ENCODE measurements at places on chromosomes 16 and 17.

DNA sequence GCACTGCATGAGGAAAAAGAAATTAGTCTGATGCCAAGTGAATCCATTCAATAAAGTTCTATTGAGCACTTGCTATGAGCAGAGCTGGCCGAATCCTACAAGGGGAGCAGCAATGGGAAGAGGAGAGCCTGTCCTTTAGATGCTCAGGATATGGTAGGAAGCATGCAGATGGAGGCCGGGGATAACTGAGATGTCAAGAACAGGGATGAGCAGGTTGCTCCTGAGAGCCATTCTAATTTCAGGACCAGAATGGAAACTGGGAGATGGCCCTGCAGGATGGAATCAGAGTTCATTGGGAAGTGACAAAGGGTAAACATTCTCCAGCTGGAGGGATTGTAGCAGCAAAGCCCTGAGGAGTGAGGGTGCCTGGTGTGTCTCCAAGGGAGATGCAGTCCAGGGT, 88.0 kb downstream of the CBLN1 start:
- no peak for DNase-seq

DNA sequence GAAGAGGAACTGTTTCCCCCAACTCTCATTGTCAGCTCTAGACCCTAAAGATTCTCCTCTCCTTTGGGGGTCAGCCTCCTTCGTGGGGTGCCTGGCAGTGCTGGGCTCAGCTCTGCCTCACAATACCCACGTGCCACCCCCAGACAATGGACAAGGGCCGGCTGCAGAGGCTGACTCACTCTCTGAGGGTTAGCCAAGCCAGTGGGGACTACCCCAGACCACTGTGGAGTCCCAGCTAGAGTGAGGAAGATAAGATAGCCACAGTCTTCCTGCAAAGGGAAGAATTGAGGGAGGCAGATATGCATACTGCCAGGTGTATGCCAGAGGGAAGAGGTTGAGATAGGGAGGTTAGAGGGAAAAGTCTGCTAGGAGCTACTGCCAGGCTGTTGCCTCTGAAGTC, 13.5 kb upstream of the MTMR4 start:
- DNase-seq: no peak

GRCh38 chr17:78010759-78011158, 52.3 kb downstream of the TNRC6C start:
- DNase-seq: no peak

- DNase-seq: no peak
These were observed 8.1 kb upstream of the NKD1 start for GRCh38 chr16:50539822-50540710.

DNA sequence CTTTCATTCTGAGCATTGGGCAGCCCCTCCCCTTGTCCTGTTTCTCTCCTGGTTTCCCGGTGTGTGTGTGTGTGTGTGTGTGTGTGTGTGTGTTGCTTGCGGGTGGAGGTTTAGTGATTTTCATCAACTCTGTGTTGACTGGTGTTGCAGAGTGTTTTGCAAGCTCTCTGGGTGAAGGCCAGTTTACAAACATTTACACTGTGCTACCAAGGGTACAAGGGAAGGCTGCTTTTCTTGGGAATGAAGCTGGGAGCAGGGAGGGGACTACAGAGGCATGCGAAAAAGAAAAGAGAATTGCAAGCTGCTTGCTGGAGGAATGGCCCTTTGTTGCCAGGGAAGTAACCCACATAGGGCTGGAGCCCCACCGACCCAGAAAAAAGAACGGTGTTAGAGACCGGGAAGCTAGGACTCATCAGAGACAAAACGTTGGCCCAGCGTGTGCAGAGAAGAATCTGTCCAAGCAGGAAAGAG, 29.6 kb downstream of the HS3ST3B1 start:
- peak; percentile 57 for DNase-seq

- DNase-seq: no peak
These were observed 32.4 kb upstream of the MMD start for GRCh38 chr17:55453839-55454557.

DNA sequence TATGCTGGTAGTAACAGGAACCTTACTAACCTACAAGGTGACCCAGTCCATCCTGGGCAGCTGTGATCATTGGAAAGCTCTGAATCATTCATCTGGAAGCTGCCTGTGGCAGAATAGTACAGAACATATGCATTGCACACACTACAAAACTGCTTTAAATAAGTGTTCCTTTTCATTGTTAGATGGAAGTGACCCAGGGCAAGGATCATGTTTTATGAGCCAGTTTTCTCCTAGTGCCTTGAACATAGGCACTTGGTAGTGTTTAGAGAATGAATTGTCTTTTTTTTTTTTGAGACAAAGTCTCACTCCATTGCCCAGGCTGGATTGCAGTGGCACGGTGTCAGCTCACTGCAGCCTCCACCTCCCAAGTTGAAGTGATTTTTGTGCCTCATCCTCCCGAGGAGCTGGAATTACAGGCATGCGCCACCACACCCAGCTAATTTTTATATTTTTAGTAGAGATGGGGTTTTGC, 55.4 kb downstream of the TENT4B start:
- peak; percentile 44 for DNase-seq

- DNase-seq: no peak
These were observed 2282.1 kb downstream of the TP53TG3F start for GRCh38 chr16:35741546-35741945.

DNA sequence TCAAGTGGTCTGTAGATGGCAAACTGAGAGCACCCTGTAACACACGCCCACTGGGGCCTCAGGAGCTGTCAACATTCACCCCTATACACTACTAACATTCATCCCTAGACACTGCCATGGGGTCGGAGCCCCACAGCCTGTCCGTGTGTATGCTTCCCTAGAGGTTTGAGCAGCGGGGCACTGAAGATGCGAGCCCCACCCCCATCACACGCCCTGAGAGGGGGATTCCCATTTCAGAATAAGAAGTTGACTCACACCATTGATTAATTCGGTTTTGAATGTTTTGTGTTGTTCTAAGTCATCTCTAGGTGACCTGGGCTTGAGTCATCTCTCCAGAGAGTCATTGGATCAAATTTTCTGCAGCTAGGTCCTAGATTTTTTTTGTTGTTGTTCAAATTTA, 37.3 kb upstream of the MMD start:
- DNase-seq: peak; percentile 86

DNA sequence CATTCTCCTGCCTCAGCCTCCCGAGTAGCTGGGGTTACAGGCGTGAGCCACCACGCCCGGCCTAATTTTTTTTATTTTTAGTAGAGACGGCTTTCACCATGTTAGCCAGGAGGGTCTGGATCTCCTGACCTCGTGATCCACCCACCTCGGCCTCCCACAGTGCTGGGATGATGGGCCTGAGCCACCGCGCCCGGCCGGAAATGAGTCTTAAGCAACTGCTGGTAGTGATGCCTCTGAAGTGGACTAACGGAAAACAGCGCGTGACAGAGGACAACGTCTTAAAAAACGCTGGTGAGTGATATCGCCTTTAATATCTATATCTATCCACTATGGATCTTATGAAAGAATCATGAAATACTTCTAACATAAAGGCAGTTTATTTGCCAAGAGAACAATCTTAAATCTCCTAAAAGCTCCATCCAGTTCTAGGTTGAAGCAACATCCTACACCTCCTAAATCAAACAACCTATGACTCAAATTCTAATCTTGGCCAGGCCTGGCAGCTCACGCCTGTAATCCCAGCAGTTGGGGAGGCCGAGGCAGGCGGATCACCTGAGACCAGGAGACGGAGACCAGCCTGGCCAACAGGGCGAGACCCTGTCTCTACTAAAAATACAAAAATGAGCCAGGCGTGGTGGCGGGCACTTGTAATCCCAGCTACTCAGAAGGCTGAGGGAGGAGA, 69.8 kb downstream of the NXN start:
- peak; percentile 50 for DNase-seq

DNA sequence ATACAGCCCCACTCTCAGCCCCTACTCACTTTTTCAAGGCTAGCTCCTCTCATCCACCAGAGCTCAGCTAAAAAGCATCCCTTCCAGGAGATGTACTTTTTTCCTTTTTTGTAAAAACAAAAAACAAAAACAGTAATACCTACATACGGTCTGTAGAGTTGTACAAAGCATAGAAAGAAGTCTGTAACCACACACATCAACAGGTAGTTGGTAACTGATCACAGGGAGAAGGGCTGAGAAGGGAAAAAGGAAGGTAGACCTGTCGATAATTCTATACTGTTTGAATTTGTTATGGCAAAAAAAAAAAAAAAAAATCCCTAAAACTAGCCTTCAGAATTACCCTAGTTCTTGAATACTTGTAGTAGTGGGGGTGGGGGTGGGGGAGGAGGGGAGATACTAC, 874 bp downstream of the SLC25A19 start:
- no peak for DNase-seq

GRCh38 chr17:725746-726145, 6.7 kb upstream of the TLCD3A start:
- DNase-seq: no peak

DNA sequence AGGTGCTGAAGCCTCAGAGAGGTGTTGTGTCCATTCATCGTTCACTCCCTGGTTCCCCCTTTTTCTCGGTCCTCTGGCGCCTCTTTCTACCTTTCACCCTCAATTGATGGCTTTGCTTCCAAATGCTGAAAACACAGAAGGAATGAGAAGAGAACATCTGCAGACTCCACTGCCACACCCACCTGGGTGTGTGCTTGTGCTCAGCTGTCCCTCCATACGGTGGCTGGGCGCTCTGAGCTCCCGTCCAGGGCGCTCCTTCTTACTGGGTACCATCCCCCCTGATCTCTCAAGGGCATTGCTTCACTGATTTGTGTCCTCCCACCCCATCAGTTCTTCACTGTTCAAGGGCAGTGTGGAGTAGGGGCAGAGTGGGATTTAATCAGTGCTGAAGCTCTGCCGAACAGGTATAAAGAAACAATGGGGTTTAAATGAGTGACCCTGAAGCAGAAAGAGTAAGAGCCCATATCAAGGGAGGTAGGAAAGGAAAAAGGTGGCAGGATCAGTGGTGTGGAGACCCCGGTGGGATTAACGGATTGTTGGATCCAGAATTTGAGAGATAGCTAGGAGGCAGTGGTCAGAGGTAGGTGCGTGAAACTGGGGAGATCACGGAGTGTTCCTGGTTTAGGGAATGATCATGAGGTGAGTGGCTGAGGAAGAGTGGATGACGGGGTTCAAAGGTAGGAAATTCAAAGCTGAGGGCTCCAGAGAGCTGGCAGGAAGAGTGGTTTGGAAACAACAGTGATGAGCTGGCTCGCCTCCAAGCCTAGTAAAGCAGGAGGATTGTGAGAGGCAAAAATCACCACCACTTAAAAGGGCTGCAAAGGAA, 40.8 kb downstream of the MRTFB start:
- peak; percentile 9 for DNase-seq

DNA sequence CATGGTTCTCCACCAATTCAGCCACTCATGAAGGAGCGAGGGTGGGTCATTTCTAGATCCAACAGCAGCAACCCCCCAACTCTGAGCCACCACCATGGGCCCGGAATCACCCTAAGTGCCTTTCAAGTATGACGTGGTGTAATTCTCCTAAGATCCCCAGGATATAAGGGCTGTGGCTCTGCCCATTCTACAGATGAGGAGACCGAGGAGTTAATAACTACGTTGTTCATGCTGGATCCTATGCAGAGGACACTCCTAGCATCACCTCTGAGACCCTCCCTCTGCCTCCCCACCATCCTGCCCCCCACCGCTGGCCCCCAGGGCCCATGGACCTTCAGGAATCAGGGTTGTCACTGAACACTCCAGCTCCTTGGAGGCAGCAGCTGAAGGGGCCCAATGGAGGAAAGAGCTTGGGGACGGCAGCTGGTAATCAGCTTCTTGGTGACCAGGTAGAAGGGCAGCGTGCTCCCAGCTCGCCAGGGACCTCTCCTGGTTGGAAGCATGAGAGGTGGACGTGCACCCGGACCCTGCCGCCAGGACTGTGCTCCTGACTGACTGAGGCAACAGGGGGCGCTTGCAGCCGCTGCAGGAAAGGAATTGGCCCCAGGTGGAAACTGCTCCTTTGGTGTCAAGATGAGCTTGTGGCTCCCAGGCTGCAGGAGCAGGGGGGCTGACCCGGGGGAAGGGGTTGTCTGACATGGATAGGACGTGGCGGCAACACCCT, 28.2 kb upstream of the CACNG1 start:
- no peak for DNase-seq

DNA sequence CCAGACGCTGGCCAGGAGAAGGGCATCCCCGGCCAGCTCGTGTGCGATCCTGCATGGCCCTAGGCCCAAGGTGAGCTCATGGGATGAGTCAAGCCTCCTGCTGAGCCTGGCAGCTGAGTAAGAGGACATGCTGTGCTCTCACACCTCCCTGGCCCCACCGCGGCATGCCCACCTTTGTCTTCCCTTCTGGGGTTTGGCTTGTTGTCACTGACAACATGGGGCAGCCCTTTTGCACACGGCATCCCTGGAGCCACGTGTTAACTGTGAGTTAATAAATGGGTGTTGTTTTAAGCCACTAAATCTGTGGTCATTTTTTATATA, 8.9 kb upstream of the TNS4 start:
- DNase-seq: peak; percentile 46

DNA sequence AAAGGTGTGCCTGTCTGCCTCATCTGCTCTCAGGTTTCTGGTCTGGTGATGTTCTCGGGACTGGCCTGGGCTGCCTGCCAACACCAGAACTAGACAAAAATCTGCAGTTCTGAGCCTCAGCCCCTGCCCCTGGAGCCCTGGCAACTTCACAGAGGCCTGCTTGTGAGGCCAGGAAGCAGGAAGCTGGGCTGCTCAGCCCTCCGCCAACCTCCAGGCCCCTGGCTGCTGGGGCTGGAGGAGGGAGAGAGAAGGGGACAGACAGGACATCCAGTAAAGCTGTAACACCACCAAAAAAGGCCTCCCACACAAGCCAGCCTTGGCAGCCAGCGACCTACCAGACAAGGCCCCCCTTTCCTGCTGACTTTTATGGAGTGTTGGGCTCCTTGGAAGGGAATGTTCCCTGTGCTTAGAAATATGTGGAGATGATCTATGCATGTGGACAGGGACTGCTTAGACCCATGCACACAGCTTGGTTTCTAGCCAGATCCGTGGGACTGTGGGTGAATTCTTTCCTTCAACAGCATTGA, 157.6 kb downstream of the XYLT1 start:
- peak; percentile 90 for DNase-seq

GRCh38 chr17:71098071-71098470, 928.7 kb downstream of the KCNJ2 start:
- no peak for DNase-seq

- DNase-seq: no peak
These were observed 252.3 kb upstream of the EEF2KMT start for GRCh38 chr16:5349670-5350517.

- peak; percentile 50 for DNase-seq
These were observed 1.2 kb upstream of the CCDC42 start for GRCh38 chr17:8745586-8746500.

DNA sequence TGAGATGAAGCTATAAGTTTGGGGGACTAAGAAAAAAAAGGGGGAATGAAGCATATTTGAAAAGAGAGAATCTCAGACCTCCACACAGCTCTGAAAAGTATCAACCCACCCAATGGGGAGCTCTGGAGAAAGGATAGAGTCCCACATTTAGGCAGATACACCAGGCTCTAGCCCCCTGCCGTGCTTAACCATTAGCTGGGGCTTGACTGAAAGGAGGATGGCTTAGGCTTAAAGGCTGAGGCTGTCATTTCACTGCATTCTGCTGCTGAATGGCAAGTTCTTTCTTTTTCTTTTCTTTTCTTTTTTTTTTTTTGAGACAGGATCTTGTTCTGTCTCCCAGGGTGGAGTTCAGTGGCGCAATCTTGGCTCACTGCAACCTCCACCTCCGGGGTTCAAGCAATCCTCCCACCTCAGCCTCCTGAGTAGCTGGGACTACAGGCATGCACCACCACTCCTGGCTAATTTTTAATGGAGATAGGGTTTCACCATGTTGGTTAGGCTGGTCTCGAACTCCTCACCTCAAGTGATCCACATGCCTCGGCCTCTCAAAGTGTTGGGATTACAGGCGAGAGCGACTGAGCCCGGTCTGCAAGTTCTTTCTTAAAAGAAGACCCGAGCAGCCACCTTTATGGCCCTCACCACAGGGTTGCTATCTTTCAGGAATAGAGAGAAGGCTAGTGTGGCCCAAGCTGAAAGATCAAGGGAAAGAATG, 9.0 kb upstream of the MMP2 start:
- no peak for DNase-seq
